ENCODE measurements at places on chromosomes 2 and 18.

GRCh38 chr2:16475586-16475985 is 190.0 kb downstream of the CYRIA start:
- no peak for DNase-seq

- no peak for DNase-seq
These were observed 14.2 kb upstream of the DSG1 start for GRCh38 chr18:31303771-31304170.

GRCh38 chr2:170467568-170468422 is 247.3 kb upstream of the SP5 start:
- DNase-seq, result no peak

DNA sequence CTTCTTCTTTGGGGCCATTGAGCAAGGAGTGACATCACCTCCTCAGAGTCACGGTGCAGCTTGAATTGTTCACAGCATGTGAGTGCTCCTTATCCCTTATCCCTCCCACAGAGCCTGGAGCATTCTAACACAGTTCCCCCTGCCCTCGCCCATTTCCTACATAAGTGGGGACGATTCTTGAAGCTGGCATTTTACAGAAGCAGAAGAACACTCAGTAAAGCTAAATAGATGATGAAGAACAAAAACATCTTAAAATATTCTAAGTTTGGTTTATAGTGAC is 135.8 kb upstream of the APCDD1 start:
- no peak for DNase-seq

- no peak for DNase-seq
These were observed 44.9 kb upstream of the TAF4B start for GRCh38 chr18:26181343-26181826.

DNA sequence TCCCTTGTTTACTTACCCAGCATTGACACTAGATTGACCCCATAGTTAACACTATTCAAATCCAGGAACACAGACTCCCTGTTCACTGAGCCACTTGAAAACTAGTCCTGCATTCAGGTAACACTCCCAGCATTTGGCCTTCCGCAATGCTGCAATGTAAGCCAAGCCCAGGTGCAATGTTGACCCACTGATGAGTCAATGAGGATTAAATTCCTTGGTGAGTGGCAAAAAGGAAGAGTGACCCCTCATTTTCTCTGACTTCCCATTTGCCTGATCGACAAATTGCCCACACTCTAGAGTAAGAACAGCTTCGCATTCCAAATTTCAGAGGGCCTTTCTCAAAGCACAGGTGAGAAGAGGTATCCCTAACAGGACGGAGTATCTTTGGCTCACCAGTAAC is 251.9 kb downstream of the FBXO15 start:
- DNase-seq, result no peak

GRCh38 chr2:30590407-30590806 is 143.4 kb downstream of the LCLAT1 start:
- no peak for DNase-seq

GRCh38 chr2:62099523-62100175 is 96.3 kb upstream of the B3GNT2 start:
- DNase-seq, result no peak

GRCh38 chr2:30272761-30273573 is 41.6 kb downstream of the LBH start:
- DNase-seq, result no peak

DNA sequence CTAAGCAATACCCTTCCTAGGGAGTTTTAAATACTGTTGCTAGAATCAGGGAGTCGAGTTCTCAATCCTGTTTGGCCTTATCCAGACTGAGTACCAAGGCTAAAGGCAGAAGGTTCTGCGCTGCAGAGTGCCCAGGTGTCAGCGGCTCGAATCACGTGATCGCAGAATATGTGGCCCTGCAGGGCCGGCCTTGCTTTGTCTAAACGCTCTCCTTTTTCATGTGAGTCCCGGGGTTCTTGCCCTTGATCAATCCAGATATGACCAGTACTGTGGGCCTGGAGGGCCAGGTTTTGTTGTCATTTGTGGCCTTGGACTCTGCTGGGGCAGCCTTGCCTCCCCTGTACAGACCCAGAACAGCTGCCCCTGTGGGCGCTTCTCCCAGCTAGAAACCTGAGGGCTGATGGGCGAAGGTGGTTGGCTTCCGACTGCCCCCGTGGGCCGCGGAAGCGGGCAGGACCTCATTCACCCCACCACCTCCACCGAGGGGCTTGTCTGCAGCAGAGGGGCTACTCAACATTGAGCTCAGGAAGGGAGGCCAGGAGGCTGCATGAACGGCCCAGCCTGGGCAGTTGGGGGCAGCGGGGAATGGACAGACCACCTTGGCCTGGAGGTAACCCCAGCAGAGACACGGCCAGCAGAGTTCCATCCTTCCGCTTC is 225.0 kb downstream of the ALPK2 start:
- no peak for DNase-seq

GRCh38 chr2:68235090-68235489 is 17.2 kb downstream of the PPP3R1 start:
- DNase-seq, result no peak

DNA sequence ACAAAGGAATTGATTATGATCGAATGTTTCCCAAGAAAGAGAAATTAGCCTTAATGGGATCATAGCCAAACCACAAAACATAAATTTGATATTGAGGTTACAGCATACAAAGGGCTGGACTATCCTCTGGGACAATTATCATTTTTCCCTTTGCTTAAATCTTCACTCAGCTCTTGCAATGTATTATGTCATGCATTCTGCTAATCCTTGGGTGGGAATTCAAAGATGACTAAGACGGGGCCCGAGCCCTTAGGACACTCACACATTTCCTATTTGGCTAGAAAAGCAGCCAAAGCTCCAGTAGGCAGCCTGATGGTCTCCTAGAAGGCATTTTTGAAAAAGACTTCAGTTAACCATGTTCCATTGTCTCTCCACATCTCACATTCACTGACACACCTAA is 17.2 kb upstream of the NMI start:
- no peak for DNase-seq

- no peak for DNase-seq
These were observed 65.4 kb downstream of the PRPF40A start for GRCh38 chr2:152651834-152652233.

- no peak for DNase-seq
These were observed 81.9 kb upstream of the MBOAT2 start for GRCh38 chr2:9085353-9085752.

- peak; percentile 77 for DNase-seq
These were observed 87.9 kb downstream of the UGGT1 start for GRCh38 chr2:128178650-128179460.

DNA sequence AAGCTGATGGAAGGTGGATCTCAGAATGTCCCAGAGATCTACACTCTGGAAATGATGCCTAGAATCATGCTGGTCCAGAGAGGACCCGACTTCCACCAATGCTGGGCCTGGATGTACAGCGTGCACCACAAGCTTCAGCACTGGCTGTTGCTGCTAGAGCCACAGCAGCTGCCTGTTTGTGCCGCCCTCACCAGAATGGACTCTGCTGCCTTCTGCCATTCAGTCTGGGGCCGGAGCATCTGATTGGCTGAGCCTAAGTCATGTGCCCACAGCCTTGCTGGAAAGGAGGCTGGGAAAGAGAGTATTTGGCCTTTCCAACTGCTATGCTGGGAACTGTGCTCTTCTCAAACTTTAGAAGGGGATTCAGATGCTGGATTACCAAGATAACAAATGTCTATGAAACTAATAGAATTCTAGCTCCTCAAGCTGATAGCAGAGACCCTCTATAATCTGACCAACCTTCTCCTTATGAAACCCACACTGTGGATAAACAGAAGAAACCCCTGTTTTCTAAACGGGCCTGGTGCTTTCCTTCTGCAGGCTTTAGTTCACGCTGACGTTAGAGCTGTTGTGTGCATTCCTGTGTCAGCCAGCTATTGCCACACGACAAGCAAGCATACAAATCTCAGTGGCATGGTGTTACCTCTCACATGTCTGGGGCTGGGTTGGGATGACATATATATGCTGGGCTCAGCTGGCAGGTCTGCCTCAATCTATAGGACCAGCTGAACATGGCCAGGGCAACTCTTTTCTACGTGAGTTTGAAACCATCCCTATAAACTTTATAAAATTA is 4.1 kb upstream of the LOXHD1 start:
- DNase-seq, result peak; percentile 86

DNA sequence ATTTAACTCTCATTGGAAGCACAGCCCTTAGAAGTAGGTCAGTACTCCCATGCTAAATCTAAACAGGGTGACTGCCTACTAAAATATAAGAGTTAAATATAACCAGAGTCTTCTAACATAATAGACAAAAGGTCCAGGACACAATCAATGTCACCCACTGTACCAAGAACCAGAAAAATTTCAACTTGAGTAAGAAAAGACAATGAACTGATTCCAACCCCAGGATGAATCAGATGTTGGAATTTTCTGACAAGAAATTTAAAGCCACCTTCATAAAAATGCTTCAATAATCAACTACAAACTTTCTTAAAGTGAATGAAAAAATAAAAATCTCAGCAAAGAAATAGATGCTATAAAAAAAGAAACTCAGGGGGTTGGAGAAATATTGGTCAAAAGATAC is 71.3 kb upstream of the NPAS2 start:
- DNase-seq, result no peak

DNA sequence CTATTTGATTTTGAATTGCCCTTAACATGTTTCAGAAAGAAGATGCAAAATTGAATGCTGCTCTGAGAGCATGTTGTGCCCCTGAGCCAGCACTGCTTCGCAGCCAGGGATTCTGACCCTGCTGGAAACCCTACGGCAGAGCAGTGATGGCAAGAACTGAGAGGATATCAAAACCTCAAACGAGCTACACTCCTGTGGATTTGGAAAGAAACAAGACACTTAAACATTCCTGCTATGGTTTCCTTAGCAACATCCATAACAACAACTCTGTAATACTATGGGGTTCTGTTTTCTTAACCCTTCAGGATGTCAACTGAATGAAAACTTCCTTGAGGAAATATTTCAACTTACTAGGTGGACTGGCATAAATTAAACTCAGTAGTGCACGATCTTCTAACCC is 649.1 kb downstream of the NYAP2 start:
- no peak for DNase-seq

DNA sequence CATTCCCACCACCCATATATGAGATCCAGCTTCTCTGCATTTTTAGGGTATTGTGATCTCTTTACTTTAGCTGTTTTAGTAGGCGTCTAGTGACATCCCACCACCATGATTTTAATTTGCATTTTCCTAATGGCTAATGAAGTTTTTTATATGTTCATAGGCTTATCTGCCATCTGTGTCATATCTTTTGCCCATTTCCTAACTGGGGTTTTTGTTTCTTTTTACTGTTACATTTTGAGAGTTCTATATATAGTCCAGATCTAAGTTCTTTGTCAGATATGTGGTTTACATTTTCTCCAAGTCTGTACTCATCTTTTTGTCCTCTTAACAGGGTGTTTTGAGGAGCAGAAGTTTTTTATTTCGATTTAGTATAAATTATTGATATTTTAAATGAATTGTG is 39.6 kb downstream of the PTPN2 start:
- no peak for DNase-seq

GRCh38 chr18:54958704-54959625 is at the start of gene CCDC68:
Gene CCDC68, minus strand, starts transcription at chr18:54959461. Its CDS starts 16,670 bp downstream, at chr18:54942791.
- no peak for DNase-seq

DNA sequence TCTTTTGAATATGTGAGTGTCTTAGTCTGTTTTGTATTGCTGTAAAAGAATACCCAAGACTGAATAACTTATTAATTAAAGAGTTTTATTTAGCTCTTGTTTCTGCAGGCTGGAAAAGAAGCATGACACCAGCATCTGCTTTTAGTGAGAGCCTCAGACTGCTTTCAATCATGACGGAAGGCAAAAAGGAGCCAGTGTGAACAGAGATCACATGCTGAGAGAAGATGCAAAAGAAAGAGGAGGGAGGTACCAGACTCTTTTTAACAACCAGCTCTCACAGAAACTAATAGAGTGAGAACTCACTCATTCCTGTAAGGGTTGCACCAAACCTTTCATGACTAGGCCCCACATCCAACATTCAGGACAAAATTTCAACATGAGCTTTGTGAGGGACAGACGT is 101.6 kb upstream of the HNMT start:
- DNase-seq, result no peak

DNA sequence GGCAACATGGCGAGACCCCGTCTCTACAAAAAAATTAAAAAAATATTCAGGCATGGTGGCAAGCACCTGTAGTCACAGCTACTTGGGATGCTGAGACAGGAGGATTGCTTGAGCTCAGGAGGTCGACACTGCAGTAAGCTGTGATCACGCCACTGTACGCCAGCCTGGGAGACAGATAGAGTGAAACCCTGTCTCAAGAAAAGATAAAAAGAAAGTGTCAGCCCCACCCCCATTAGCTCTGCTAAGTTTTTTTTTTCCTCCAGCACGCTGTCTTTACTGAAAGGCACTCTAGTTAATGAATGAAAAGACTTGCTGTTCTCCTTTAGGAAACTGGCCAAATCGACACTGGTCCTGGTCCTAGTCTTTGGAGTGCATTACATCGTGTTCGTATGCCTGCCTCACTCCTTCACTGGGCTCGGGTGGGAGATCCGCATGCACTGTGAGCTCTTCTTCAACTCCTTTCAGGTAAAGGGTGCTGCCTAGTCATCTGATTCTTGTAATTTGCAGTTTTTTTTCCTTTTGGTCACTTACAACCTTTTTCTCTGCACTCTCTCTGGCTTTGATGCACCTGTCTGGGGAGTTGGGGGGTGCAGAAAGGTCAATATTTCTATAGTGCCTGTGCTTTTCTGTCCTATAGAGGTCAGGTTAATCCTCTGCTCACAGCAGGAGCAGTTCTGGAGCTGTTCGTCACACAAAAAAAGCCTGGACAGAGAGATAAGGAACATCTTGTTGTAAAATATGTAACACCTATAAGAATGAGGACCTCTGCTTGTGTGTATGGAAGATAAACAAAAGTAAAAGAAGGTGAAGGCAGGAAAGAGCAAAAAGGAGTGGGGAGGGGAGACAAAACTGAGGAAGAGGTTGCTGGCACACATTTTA is 82.3 kb downstream of the PTH2R start:
- DNase-seq, result no peak

- DNase-seq, result no peak
These were observed 30.3 kb upstream of the DARS1 start for GRCh38 chr2:136015699-136016098.

- no peak for DNase-seq
These were observed 668.4 kb downstream of the TMEM182 start for GRCh38 chr2:103430191-103430590.

- no peak for DNase-seq
These were observed 292.7 kb downstream of the BCL11A start for GRCh38 chr2:60260639-60261296.

DNA sequence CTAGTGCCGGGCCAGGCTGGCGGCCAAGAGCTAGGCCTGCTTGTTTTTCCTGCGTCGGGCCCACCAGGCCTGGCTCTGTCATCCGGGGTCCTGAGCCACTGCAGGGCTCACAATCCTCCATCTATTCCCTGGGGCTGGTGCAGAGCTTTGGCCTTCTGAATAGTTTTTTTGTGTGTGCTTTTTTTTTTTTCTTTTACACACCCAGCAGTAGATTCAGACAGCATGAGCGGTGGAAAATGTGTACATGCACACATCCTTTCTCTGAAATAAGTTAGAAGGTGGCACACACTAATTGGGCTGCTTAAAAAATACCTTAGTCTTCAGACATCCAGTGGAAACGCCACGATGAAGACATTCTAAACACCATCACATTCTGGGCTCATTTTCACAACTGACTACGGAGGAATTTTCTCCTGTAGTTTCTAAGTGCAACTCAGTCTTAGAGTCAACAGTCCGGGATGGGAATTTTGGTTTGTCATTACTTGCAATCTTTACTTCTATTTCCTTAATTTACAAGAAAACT is 6.1 kb downstream of the ZFP36L2 start:
- no peak for DNase-seq
